ENCODE measurements at places on chromosomes 16 and 17. TPM values are rescaled to one million over a fixed set of nuclear protein-coding genes. Genes with fewer than 3 reads are reported as not detected.

DNA sequence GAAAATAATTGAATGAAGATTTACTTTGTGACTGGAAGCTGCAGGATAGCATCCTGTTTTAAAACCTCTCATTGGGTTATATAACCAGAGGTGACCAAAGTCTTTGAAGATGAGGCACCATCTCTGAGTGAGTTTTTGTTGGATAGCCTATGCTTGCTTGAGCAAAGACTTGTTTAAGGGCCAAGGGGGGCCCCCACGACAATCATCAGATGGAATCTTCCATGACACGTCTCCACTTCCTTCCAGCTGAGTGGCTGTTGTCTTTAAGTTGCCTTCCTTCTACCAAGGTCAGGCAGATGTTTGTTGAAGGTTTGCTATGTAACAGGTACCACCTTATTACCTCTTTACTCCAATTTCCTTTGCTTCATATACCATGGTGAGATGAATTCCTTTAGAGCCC, 188.8 kb downstream of the PRKCA start:
- no peak for DNase-seq

- DNase-seq: no peak
Observed at GRCh38 chr17:12734926-12735325, 54.4 kb upstream of the ARHGAP44 start.

DNA sequence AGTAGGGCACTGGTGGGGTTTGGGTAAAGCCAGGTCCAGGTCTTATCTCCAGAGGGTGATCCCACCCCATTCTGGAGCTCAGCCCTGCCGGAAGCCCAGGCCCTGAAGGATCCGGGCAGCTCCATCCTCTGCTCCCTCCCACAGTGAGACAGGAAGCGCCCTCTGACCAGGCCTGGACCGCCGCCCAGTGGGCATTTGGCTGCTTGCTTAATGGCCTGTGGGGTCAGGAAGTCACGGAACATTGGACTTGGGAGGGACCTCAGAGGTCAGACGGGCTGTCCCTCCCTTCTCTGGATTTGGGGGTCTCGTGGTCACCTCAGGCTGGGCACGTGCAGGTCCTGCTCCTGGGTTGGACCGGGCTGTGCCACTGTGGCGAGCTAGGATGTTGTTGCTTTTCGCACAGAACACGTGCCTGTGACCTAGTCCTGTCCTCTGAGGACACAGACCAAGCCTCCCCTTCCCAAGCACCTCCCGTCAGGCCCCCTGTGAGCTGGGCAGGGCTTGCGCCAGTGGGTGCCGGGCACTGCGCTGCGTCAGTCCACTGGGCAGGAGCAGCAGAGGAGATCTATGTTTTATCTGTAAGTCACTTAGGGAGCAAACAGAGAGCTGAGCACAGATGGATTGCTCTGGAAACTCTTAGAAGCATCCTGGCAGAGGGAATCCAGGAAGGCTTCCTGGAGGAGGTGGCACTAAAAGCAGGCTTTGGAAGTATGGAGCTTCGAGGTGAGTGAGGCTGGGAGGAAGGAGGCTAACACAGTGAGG, 49.4 kb upstream of the GSE1 start:
- DNase-seq: no peak

DNA sequence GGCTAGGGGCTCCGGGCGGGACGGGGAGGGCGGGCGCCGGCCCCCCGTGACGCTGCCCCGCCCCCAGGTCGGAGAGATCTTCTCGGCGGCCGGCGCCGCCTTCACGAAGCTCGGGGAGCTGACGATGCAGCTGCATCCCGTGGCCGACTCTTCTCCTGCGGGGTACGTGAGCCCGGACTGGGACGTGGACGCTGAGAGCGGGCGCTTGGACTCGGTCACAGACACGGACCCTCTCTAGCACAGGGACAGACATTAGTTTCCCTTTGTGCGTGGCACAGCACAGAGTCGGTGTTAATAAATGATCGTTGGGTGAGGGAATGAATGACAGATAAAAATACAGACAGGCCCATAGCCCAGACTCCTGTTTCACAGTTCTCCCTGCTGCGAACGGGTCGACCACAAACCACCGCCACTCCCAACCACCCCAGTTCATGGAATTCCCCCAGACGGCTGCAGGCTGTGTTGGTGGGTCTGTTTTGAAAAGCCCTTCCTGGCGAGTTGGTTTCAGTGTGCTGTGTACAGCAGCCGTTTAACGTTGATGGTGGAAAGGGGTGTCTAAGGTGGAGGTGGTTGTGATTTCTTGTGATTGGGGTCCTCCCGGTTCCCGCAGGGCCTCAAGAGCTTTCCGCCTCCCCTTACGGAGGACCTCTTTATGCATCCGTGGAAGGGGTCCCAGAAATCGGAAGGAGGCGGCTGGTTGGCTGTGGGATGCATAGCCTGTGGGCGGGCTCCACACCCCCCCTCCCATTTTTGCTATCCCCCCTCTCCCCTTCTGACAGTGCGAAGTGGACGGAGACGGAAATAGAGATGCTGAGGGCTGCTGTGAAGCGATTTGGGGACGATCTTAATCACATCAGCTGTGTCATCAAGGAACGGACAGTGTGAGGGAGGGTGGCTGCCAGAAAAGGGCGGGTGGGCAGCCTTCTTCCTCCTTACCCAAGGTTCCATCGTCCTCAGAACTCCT, 2.9 kb downstream of the RNASEK start:
- no peak for DNase-seq

GRCh38 chr16:27600381-27600780, 50.4 kb downstream of the KATNIP start:
- DNase-seq: no peak

DNA sequence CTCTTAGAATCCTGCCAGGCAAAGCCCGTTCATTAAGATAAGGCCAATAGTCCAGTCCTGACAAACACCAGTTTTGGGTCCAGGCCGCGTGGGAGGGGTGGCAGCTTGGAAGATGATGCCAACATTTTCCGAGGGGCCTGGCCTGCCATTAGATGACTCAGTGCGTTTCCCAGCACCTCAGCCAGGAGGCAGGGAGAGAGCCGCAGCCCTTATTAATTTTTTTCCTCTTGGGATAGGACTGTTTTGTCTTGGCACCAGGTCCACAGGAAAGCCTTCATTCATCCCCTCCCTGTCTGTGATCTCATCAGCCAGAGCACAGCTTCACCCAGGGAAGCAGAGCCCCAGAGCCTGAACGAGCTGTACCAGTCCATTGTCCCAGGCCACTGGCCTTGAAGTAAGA, 4.7 kb upstream of the NDEL1 start:
- DNase-seq: no peak

- no peak for DNase-seq
Observed at GRCh38 chr17:21211825-21212479, 2.0 kb downstream of the TMEM11 start.

GRCh38 chr17:43856141-43856540, 9.2 kb downstream of the CD300LG start:
- peak; percentile 14 for DNase-seq

- no peak for DNase-seq
Observed at GRCh38 chr17:82323514-82324234, 6.3 kb upstream of the CD7 start.

DNA sequence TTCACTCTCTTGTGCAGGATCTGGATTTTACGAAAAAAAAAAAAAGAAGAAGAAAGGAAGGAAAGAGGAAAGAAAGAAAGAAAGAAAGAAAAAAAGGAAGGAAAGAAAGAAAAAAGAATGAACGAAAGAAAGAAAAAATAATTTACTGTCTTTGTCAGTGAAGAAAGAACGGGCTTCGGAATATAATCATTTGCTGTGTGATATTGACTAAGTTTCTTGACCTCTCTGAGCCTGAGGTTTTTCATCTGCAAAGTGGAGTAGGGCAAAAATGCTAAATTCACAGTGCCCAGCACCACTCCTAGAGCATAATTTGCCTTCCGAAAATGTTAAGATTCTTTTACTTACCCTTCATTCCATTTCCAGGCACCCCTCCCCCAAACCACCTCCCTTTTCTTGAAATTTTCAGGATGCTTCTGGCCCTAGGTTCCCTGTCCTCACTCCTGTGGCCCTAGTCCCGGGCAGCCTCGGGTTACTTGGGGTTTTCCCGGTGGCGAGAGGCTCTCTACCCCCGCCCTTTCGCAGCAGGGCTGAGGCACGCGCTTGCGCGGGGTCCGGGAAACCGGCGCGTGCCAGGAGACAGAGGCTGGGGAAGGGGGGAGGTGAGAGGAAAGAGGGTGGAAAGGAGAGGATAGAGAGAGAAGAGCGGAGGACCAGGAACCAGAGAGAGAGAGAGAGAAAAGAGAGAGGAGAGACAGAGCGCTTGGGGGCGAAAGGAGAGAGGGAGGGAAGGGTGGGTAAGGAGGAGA, at the start of gene CNTNAP1:
TSS of gene CNTNAP1 (plus strand) at position 556 of the 746 bp plus-strand sequence. CDS start 299 bp downstream, outside the sequence.
- DNase-seq: no peak

- DNase-seq: peak; percentile 56
Observed at GRCh38 chr16:56401482-56401881, 23.9 kb downstream of the AMFR start.

GRCh38 chr16:27640277-27640600, 90.3 kb downstream of the KATNIP start:
- no peak for DNase-seq

- DNase-seq: no peak
Observed at GRCh38 chr16:57462978-57463362, 491 bp downstream of the POLR2C start.

DNA sequence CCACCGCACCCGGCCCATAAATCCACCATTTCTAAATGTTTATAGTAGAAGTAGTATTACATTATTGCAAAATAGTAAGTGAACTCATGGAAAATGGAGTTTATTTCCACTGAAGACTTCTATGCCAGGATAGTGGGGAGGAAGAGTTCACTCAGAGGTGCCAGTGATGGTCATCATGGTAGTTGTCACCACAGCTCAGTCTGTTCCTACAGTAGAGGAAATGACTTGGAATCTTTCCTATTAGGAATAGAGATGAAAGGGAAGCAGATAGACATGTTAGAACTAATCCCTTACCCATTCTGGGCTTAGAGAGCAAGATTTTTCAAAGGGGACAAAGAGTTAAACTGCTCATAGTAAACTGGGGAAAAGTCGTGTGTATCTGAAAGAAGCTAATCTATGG, 20.1 kb downstream of the MRPL45 start:
- DNase-seq: no peak

GRCh38 chr17:29570521-29570920, 2.0 kb downstream of the TP53I13 start:
- no peak for DNase-seq

DNA sequence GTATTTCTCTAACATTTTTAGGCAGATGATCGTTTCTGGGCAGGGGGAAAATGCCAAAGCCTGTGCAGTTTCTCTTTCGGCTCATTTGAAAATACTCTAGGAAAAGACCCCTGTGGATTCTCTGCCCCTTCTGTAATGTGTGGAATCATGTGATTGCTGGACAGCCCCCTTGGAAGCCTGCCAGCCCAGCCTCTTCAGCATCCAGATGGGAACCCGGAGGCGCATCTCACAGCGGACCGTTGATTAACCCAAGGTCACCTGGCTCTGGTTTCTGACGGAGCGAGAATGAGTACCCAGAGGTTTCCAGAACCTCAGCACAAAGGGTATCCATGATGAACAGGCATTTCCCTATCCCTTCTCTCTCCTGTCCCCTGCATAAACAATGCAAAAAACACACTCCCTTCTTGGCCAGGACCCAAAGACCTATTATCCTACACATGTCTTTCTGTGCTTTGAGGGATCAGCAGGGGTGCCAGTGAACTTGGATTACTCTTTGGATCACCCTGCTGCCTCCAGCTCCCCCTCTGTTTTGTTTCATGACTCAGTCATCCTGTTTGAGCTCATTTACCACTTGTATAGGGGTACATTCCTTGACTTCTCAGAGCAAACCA, 957.1 kb upstream of the RBFOX1 start:
- DNase-seq: no peak

DNA sequence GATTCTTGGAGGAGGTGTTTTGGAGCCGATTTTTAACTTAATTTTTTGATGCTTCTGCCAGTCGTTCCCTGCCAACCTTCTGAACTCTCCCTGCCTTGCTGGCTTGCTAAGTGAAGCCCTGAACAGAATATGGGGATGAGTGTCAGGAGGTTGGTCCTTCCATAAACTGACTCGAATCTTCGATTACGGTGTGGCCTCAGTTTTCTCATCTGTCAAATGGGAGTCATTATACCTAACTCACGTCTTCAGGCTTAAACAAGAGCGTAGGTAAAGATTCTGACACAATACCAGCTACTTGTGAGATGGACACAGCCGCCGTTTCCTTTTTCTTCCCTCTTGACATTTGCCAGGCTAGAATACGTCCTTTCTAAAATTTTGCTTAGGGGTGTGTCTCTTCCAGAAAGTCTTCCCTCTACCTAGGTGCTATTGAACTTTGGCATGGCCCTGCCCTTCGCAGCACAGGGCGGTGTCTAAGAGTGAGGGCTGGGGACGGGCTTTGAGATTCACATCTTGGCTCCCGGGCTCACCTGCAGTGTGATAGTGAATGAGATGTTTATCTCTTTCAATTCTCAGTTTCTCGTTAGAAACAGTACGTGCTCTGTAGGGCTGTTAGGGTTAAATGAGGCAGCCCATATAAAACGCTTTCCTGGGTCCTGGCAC, 190.6 kb upstream of the SDK2 start:
- no peak for DNase-seq

DNA sequence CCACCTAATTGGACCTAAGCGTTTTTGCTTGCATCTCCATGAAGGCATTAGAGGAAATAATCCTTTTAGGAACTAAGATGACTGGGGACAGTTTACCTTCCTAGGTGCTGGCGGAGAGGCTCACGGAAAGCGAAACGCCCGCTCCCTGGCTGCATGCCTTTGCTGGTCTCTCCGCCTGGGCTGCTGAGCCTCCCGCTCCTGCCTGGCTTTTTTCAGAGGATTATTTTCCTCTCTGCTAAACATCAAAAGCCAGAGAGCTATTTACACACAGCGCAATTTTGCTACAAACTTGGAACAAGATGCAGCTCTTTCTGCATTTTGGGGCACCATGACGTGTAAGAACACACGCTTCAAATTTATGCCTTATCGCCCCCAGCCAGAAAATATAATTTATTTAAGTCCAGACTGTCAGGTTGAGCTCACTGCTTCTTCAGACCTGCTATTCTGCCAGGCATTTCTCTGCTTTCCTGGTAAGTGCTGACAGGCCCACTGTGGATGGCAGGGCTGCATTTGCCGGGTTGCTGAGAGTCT, 124.4 kb downstream of the SPACA3 start:
- no peak for DNase-seq

The KCNJ18 gene
- total RNA-seq: not detected

The KRT31 gene
- total RNA-seq: not detected

The HSD17B1 gene
- total RNA-seq: 2.3 TPM
